Caki2 (cell line): ENCODE measurements at places on chromosomes 1 and 21. TPM values are rescaled to one million over a fixed set of nuclear protein-coding genes. Genes with fewer than 3 reads are reported as not detected.

DNA sequence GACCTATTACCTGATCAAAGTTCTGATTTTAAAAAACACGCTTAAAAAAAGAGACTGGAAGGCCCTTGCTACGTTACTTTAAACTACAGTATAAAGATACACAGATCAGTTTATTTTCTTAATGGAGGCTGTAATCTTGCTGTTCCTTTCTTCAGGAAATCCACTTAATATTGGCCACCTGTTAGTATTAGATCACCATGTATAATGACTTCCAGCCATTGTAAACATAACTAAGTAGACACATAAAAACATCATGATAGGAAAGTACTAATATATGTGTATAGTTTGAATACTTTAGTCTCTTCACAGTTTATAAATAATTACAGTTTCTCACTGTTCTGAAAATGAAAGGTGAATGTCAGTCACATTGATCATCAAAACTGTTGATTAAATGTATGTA is 68.6 kb downstream of the ADGRL2 start:
- DNase-seq = no peak

DNA sequence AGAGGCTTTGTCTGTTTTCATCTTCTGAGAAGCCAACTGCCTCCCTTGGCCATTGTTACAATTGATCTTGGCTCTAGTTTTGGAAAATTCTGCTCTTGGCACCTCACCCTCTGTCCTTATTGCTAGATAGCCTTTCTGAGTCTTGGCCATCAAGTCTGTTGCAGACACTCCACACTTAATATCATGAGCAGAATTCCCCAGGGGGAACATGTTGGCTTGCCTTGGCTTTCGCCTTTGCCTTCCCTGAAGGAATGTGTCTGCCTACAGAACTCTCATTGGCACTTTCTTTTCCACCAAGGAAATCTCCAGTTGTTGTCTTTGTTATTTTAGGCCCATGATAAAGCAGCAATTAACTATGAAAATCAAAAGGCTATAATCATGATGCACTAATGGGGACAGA is 42.7 kb upstream of the LDLRAP1 start:
- DNase-seq = no peak

GRCh38 chr1:56922070-56922469 is 43.7 kb downstream of the C8B start:
- DNase-seq = no peak

DNA sequence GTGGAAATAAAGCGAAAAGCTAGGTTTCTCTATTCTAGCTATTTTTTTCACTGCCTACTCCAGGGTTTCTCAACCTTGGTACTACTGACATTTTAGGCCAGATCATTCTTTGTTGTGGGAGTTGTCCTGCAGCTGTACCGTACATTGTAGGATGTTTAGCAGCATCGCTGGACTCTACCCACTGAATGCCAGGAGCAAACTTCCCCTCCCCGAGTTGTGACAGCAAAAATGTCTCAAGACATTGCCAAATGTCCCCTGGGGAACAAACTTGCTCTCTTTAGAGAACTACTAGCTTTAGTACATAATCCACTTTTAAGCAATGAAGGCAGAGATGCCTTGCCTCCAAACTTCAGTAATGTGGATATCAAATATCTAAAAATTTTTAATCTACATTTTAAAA is 122.8 kb downstream of the PLPPR5 start:
- DNase-seq = no peak

DNA sequence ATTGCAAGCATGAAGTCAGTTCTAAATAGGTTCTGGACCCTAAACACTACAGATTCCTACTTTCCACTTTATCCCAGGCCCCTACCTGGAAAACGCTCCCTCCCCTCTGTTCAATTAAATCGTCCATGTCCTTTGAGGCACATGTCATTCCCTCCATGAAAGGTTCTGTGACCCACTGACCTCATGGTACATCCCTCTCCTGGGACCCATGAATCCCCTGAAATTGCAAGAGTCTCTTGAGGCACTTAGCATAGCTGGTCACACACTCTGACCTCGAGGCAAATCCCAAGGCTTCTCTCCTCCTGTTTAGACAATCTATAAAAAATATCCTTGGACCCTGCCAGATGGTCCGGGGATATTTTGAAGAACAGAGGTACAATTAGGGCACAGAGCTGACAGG is 34.3 kb upstream of the KRTAP19-8 start:
- DNase-seq = no peak

GRCh38 chr1:64505944-64506655 is 36.2 kb downstream of the CACHD1 start:
- no peak for DNase-seq

DNA sequence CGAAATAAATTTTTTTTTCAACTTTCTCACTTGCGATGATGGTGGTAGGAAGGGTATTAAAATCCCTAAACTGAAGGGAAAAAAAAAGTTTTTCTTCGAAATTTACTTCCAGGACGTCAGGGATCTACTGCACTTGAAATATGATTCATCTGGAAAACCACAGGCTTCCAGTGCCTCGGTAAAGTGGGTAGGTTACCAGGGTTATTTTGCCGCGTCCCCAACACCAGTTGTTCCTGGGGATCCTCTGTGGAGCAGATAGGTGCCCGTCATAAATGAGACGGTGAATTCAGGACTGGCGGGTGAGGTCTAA is 773 bp downstream of the RABIF start:
- no peak for DNase-seq

DNA sequence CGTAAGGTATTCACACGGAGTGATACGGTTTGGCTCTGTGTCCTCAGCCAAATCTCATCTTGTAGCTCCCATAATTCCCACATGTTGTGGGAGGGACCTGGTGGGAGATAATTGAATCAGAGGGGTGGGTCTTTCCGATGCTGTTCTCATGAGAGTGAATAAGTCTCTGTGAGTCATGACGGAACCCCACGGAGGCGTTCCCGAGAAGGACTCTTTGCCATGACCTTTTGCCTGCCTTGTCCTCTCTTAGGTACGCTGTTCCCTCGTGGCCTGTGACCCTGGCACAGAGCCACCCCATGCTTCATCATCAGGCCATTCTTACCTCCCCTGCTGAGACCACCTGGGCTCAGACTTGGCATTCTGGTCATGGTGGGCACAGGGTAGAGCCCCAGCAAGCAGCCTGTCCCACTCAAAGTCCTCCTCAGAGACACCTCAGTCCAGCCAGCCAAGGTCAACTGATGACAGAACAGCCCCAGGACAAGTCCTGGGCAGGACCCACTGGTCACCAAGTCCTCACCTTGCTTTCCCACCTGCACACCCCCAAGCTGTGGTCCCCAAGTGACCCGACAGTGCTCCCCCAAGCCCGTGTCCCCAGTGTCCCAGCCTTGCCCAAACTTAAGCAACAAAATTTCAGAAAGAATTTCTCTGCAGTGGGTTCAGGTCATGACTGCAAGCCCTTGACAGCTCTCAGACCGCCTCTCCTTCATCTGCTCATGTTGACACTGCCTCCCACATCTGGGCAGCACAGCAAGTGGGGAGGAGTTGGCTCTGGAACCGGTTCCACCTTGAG is 158.4 kb downstream of the ACTL8 start:
- DNase-seq = no peak

- no peak for DNase-seq
Observed at GRCh38 chr1:201354151-201354900, 23.2 kb downstream of the TNNT2 start.

GRCh38 chr1:6267686-6268322 is 6.9 kb upstream of the GPR153 start:
- DNase-seq = peak; percentile 67

- DNase-seq = no peak
Observed at GRCh38 chr1:164785841-164786534, 227.0 kb downstream of the PBX1 start.

GRCh38 chr1:197981561-197981960 is 64.4 kb downstream of the LHX9 start:
- no peak for DNase-seq

- no peak for DNase-seq
Observed at GRCh38 chr1:16072616-16073484, 601 bp downstream of the FAM131C start.

DNA sequence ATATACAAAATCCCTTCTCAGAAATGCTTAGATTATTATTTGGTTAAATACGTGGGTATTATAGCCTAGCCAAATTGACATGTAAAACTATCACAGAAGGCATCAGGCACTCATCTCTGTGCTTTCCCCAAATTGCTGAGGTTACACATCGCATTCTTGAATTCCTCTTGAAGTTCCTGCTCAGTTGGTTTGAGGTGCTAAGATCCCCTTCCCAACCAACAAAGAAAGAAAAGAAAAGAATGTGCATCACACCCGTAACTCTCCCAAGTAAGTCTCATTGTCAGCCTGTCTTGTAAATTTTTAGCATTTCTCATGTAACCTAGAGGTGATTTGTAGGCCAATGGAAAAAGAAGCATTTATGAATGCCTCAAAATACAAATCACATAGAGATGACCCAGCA is 539.2 kb upstream of the PRMT6 start:
- no peak for DNase-seq

DNA sequence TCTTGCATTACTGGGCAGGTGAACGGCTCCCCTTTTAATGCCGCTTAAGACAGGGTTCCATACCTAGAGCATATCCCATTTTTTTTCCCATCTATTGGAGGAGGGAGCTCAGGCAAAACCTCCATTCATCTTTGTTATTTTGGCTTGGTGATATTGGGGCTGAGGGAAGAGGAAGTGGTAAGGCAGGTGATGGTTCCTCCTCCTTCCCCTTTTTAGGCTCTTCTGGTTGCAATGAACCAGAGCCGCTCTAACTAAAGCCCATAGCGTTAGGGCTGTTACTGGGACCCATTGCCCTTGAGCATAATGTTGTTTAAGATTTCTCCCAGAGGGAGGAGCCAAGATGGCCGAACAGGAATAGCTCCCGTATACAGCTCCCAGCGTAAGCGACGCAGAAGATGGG is 21.1 kb downstream of the PYHIN1 start:
- no peak for DNase-seq

- no peak for DNase-seq
Observed at GRCh38 chr1:82560566-82560965, 759.8 kb downstream of the ADGRL2 start.

DNA sequence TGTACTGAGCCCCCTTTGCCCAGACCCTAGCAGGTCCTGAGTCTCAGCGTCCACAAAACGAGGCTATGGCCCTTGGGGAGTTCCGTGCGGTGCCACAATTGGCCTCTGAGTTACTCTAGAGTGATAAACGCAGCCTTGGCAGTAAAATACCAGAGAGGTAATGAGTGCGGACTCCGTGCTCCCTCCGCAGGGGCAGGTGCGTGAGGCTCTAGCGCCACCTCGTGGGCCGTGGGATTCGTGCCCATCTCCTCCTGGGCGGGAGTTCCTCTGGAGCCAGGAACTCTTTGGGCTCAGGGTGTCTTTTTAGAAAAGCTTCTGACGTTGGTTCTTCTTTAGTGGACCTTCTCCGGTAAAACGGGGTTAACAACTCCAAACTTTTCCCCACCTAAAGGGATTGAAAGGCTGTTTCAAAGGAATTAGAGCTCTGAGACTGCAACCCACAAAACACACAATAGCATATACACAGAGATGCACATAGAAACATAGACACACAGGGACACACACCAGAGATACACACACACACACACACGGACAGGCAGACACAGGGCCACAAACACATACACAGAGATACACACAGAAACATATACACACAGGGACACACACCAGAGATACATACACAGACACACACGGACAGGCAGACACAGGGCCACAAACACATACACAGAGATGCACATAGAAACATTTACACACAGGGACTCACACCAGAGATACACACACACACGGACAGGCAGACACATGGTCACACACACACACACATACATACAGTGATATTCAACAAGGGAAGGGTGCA is 99.4 kb downstream of the KCNJ15 start:
- peak; percentile 66 for DNase-seq

GRCh38 chr1:241101622-241102021 is 255.4 kb downstream of the RGS7 start:
- DNase-seq = no peak

GRCh38 chr1:203619091-203619780 is 7.4 kb upstream of the ATP2B4 start:
- no peak for DNase-seq

DNA sequence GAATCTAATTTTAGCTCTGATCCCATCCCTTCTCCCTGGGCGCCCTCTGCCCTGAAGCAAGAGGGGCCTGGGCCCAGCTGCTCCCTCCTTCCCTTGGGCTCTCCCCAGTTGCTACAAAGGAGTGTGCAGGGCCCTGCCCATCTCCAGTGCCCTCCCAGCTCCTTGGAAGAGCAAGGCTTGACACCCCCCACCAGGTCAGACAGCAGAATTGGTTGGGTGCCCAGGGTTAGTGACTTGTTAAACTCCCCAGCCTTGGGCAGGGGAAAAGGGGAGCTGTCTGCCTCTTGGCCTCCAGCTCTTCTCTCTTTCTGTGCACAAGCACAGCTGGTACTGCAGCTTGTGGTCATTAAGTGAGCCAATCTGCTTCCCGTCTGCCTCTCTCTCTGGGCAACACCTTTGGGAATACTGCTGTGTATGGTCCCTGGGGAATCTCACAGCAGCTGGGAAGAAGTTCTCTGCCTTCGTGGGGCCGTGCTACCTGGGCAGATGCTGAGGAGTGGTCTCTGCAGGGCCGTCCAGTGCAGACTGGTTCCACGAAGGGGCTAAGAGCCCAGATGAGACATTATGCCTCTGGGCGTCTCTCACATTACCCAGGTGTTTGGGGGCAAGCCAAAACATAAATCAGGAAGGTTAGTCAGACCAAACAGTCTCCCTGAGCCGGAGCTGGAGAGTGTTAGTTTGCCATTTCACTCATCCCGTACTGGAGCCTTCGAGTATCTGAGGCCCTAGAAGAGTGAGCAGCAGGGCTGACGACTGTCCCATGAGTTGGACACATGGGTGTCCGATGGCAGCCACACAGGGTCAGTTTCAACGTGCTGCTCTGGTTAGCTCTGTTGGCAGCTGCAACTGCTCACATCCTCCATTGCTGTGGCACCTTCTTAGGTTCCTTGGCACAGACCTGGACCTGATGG is 37.3 kb downstream of the TMEM53 start:
- no peak for DNase-seq

The GPX7 gene
- not detected in 2 replicates for total RNA-seq

The FAM151A gene
- not detected in 2 replicates for total RNA-seq

The OR2L13 gene
- total RNA-seq = not detected in 2 replicates

The SMCP gene
- total RNA-seq = not detected in 2 replicates

The ZYG11A gene
- 1.4 and 4.2 TPM in 2 replicates for total RNA-seq

The FAAH gene
- 10.9 and 22.5 TPM in 2 replicates for total RNA-seq

The TIE1 gene
- total RNA-seq = not detected in 2 replicates

The FOXJ3 gene
- total RNA-seq = 17.0 and 22.6 TPM in 2 replicates

The DPT gene
- total RNA-seq = not detected in 2 replicates

The ARHGAP30 gene
- not detected in 2 replicates for total RNA-seq

The CD58 gene
- total RNA-seq = 12.7 and 17.5 TPM in 2 replicates
